Occipital lobe (tissue), 3 donors: ENCODE measurements at places on chromosomes 5 and 9. TPM values are rescaled to one million over a fixed set of nuclear protein-coding genes. Genes with fewer than 3 reads are reported as not detected.

DNA sequence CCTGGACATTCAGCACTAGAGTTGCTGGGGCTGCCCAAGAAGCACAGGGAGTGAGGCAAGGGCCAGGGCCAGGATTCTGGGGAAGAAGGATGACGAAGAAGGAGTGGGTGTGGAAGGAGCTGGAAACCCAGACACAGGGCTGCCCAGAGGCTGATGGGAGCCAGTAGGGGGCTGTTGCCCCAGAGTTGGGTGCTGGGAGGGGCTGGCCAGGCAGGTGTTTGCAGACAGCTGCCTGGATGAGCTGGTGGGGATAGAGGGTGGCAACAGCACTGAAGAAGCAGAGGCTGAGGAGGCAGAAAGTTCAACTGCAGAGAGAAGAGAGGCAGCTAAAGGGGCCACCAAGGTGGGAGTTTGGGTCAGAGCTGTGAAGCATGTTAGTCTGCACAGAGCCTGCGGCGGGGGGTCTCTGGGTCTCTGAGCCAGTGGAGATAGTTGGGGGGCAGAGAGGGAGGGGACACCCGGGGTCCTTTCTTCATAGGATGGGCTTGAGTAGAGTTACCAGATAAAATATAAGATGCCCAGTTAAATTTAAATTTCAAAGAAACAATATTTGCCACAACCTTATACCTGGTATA, 2.5 kb upstream of the AQP7 start:
- DNase-seq, result no peak

CD180 gene
- 0.47 TPM for total RNA-seq

- DNase-seq, result no peak
These were observed 6.9 kb downstream of the PBX3 start for GRCh38 chr9:125754096-125754495.

- DNase-seq, result no peak
These were observed 204.7 kb downstream of the PTTG1 start for GRCh38 chr5:160626322-160626721.

DNA sequence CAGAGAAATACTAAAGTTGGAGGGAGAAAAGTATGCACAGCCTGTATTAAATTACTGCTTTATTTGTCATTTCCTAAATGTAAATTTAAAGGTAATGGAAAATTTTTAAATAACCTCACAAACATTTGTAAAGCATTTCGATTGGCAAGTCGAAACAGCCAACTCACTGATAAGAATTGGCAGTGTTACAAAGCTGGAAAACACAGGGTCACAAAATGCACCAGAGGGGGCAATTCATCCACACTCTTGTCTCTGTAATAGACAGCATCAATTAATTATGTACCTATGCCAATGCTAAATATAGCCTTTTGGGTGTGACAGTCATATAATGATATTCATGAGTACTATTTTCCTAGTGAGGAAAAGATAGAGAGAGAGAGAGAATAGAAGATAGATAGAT, 140.6 kb upstream of the PRLR start:
- DNase-seq, result no peak

GRCh38 chr5:45796959-45797553, 100.9 kb upstream of the HCN1 start:
- DNase-seq, result no peak

DNA sequence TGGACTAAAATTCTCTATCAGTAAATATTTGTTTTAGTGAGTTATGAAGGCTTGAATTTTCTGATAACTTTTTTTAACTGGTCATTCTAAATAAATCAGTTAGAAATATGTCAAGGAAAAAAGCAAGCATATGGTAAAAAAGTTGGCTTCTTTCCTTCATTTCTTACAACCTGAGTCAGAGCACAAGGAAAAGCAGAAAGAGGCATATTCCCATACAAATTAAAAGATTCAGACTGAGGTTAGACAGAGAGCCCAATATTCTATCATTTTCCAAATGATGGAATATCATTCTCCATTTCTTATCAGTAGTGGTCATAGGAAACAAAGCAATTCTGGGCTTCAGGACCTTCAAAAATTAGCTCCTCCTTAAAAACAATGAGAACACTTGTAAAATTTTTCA, 732.1 kb downstream of the MAT2B start:
- DNase-seq, result no peak

DNA sequence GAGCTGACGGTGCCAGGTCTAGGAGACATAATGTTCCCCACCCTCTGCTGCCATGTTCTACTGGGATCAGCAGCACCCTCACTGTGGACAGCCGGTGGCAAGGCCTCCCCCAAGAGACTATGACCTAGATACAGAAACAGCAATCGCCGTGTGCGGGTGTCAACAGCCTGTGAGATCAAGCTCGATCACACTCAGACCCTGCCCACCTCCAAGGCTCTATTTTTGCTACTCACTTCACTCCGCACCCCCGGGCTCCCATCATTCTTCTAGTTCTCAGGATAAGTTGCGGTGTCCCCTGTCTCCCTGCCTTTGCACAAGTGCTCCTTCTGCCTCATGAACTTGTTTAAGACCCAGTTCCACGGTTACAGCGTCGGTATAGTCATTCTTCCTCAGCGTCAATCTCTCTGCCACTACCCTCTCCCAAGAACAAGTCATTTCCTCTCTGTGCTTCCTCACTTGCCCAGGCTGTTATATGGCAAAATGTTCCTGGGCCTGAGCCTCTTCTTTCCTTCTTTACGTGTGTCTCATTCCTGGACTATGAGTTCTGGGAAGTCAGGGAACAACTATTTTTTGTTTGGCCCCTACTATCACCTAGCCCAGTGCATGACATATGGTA, 5.4 kb upstream of the DOCK8 start:
- no peak for DNase-seq

DNA sequence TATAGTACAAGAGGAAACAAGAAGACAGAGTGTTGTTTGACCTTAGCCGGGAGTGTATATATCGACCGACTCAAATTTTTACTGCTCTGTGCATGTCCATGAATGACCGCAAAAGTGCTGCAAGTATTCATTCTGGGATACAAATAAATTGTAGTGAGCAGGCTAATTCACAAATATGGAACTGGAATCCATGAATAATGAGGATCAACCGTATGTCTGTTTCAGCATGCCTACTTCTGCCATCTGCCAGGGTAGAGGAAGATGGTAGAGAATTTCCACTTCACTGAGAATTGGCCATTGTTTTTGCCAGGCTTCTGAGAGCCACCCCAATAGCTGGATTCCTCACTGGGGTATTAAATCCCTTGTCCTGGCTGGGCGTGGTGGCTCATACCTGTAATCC, 8.5 kb upstream of the RALGPS1 start:
- DNase-seq, result no peak

- no peak for DNase-seq
These were observed 144.9 kb upstream of the DMRT1 start for GRCh38 chr9:696332-697323.

IFNA21 gene
- total RNA-seq, result not detected

CATSPER3 gene
- 1.2 TPM for total RNA-seq

- no peak for DNase-seq
These were observed 51.0 kb upstream of the EGFLAM start for GRCh38 chr5:38207343-38207742.

GRCh38 chr9:4922730-4923129, 62.3 kb upstream of the JAK2 start:
- no peak for DNase-seq

DNA sequence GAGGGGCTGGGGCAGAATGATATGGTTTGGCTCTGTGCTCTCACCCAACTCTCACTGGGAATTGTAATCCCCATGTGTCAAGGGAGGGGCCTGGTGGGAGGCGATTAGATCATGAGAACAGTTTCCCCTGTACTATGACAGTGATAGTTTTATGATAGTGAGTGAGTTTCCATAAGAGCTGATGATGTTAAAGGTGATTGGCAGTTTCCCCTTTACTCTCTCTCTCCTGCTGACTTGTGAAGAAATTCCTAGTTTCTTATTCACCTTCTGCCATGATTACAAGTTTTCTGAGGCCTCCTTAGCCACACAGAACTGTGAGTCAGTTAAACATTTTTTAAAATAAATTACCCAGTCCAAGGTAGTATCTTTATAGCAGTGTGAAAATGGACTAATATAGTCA, 120.4 kb upstream of the CDH9 start:
- DNase-seq, result no peak

GRCh38 chr5:114977979-114978573, 191.6 kb downstream of the TRIM36 start:
- DNase-seq, result no peak

GMCL2 gene
- total RNA-seq, result not detected

FCN1 gene
- total RNA-seq, result 1.1 TPM

- DNase-seq, result no peak
These were observed 6.8 kb downstream of the LMX1B start for GRCh38 chr9:126620478-126620877.

DNA sequence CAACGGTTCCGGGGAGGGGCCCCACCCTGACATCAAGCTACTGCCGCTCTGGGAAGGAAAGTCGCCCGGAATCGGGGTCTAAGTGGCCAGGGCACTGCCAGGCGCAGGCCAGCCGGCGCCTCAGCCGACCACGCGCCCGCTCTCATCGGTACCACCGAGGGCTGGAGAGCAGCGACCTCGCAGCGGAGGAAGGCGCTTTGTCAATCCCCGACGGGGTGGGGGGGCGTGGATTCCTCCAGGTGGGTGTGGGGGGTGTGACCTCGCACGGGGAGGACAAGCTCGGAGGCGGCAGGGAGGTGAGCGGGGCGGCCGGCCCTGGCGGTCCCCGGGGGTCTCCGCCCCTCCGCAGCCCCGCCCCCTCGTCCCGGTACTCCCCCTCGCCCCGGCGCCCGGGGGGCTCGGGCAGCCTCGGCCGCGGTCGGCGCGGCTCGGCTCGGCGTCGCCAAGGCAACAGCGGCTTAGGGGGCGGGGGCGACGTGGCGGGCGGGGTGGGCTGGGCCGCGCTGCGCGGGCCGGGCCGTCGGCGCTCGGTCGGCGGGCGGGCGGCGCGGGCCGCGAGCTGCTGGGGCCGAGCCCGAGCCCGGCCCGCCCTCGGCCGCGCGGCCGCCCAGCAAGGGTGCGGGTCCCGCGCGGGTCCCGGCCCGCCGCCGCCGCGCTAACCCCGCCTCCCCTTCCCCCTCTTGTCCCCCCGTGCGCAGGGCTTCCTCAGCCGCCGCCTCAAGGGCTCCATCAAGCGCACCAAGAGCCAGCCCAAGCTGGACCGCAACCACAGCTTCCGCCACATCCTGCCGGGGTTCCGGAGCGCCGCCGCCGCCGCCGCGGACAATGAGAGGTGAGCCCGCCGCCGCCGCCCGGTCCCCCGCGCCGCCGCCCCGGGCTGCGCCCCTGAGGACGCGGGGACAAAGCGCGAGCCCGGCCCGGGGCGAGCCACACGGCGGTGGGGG, 47.5 kb downstream of the DAB2IP start:
- no peak for DNase-seq

GARIN3 gene
- not detected for total RNA-seq

GRCh38 chr9:74496406-74496805, 729 bp upstream of the RORB start:
- no peak for DNase-seq

- DNase-seq, result no peak
These were observed 27.7 kb downstream of the GLIS3 start for GRCh38 chr9:4272126-4272525.
